ENCODE measurements at places on chromosomes 5 and 9.

GRCh38 chr9:87883990-87884389 is 1.3 kb downstream of the SPATA31E1 start:
- DNase-seq, result no peak

DNA sequence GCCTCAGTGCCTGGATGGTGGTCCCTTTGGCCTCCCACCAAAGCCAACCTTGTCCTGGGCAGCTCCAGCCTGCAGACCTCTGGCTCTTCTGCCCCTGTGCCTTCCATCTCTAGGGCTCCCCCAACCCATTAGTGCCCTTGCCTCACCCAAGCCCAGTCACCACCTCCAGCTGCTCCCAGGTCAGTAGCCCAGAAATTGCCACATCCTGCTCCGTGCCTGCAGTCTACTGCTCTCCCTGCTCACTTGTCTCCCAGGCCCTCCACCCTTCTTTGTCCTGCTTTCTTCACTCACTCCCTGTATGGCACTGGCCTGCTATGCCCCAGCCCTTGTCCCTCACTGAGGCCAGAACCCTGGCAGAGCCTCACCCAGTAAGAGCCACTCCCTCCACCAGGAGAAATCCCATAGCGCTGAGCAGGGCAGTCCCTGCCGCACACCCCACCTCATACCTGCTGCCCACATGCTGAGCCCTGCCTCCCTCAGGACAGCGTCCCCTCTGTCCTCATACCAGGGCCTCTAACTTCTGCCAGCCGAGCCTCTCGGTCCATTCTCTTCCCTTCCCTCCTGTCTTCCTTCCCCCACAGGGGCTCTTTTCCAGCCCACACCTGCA is 44.4 kb downstream of the JADE2 start:
- DNase-seq, result no peak

- no peak for DNase-seq
Measured at GRCh38 chr5:139273322-139273571, 20.3 kb upstream of the MATR3 start.

DNA sequence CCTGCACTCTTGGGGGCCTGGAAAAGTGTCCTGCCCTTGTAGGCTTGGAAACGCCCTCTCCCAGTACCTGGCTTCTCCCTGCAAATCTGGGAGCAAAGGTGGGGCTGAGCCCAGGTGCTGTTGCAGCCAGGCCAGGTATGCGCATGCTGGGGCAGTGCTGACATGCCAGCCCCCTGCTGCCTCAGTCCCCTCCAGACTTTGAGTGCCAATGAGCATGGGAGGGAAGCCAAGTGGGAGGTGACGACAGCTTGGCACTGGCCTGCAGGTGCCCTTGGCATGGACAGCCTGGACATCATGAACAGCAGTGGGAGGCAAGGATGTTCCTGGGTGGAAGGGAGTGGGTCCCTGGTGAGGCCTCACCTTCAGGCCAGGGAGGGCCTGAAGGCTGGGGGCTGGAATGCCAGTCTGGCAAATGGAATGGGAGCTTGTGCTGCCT is 1494.4 kb upstream of the NUDT12 start:
- no peak for DNase-seq

GRCh38 chr9:73031350-73031749 is 78.5 kb upstream of the ALDH1A1 start:
- DNase-seq, result no peak

DNA sequence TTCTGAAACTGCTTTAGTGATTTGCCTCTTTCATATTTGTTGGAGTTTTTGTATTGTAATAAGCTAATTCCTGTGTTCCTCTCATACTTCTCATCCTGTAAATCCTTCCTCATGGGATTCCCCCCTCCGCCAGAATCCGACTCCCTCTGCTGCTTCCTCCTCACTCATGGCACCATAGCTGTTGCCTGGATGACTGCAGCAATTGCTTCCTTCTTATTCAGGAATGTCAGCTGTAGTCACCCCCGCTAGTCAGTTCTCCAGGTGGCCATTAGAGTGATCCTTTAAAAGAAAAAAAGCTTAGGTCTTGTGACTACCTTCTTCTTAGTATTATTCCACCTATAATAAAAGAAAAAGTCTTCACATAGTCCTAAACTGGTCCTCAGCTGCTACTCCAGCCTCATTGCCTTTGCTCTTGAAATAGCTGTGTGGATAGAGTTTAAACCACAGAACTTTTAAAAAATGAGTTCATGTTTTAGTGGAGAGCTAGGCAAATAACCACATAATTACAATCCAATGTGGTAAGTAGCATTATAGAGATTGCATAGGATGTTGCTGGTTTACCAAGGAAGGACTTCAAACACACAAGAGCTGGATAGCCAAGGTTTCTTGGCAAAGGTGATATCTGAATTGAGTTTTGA is 227.3 kb downstream of the KDM4C start:
- no peak for DNase-seq

GRCh38 chr9:123450996-123451395 is 95.0 kb downstream of the CRB2 start:
- no peak for DNase-seq

- no peak for DNase-seq
Measured at GRCh38 chr9:134366223-134367031, 40.2 kb downstream of the RXRA start.

- no peak for DNase-seq
Measured at GRCh38 chr5:77168161-77168878, 42.2 kb upstream of the PDE8B start.

- no peak for DNase-seq
Measured at GRCh38 chr9:123080444-123080843, 47.0 kb downstream of the GPR21 start.

DNA sequence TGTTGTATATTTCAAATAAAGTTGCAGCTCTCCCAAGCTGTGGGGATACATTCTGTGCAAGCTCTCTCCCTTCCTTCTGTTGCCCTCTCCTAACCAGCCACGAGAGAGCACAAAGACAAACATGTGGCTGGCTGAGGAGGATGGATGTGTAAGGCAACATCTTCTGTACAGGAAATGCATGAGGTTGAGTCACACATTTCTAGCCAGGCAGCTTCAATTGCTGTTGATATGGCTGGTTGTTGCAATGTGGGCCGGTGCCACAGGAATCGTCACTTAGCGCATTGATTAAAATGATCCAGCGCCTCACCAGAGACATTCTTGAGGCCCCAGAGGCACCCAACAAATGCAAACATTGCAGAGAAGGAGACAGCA is 207.1 kb downstream of the ICE1 start:
- no peak for DNase-seq

DNA sequence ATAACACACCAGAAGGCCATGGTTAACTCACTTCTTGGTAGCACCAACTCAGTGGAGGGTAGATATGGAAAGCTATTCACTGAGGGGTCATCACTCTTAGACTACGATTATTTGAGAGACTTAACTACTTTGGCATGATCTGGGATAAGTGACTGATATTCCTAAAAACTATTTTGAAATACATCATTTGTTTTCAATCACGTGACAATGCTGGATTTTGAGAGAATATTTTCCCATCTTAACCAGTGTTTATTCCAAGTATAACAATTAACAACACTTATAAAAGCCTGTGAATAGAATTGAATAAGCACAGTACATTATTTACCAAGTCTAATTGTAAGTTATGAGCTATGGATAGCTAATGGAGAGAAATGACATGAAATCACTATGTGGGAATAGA is 22.4 kb upstream of the CYLC2 start:
- no peak for DNase-seq

DNA sequence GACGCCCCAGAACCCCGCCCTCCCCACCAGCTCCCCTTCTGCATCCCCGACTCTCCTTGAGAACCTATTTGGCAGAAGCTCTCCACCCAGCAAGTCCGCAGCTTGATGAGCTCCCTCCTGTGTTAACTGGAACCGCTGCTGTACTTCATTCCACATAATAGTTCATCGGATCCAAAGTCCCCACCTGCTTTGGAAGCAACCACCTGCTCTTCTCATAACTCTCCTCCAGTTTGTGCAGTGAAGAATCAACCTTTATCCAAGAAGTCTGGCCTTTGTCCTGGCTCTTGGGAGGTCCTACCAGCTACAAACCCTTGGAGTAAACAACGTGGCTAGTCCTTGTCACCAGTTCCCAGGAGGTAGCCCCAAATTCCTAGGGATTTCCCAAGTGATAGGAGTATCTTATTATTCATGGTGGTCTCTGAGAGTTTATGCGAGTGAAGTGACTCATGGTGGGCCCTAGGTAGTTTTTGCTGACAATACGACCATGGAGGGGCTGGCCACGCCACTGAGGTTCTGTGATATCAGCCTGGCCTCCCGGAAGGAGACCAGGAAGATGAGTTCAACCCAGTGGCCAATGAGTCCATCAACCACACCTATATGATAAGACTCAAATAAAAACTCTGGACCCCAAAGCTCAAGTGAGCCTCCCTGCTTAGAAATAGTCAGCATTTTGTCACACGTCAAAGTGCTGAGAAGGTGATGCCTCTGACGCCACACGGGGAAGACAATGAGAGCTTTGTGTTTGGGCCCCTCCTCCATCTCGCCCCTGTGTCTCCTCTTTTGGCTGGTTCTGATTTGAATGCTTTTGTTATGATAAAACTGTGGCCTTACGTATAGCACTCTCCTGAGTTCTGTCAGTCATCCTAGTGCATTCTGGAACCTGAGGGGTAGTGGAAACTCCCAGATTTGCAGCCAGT is 3.6 kb upstream of the IL4 start:
- no peak for DNase-seq

GRCh38 chr5:72380492-72381274 is 60.5 kb downstream of the PTCD2 start:
- no peak for DNase-seq

DNA sequence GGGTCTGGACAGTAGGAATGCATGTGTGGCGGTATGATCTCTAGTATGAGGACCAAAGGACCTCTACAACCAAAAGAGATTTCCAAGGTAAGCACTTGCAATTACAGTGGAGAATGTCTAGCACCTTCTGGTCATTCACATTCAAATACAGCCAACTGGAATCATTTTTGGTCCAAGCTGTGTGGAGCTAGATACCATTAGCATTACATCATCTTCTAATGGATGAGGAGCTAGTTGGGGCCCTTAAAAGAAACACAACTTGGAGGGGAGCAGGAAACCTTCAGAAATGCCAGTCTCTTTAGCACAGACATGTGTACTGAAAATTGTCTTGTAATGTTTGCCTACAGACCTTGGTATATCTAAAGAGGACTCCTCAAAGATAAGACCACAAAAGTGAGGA is 244.7 kb downstream of the BNC2 start:
- DNase-seq, result no peak

DNA sequence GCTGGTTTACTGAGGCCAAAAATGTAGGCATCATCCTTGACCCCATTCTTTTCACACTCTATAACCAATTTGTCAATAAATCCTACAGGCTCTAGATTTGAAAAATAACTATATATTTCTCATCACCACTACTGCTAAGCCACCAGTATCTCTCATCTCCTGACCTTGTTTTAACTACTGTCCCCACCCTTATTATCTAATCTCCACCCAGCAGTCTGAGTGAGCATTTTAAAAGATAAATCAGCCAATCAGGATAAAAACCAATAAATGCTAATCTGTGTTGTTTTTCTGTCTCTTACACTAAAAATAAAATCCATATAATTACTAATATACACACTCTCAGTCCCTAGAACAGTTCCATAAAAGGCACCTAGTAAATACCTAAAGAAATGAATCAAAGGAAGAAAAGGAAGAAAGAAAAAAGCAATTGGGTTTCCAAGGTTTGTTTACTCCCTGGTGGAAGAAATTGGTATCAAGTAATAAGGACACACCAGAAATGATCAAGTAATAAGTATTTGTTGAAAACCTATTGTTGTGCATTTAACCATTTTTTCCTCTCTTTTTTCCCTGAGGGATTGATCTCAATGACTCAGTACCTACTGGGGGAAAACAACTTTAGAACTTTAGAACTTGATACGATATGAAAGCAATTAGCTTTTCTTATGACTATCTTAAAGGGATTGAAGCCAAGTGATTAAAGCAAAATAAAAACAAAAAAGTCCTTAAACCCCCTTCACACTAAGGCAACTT is 19.3 kb downstream of the MRPS27 start:
- DNase-seq, result no peak

DNA sequence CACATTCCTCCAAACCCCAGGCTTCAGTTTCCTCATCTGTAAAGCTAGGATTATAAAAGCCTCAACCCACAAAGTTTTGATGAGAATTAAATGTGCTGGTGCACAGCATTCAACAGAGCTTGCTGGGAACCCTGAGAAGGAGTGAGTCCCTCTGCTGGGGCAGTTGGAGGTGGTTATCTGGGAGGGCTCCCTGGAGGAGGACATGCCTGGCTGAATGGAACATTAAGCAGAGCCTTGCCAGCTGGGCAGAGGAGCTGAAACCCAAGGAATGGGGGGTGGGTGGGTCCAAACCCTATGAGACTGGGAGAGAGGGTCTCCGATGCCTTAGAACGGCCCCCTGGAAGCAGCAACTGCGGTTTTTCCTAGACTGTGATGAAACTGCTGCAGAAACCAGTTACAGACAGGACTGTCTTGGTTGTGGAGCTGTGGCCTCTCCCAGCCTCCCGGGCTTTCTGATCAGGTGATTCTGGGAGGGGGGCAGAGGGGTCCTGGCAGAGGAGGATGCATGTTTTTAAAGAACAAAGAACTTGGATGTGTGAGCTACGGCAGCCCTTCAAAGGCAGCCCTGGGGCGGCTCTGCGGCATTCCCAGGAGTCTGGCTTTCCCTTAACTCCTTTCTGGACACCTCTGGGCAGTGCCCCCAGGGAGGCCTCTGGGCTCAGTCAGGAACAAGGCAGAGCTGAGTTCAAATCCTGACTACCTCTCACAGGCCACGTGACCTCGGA is 20.8 kb downstream of the FIBCD1 start:
- DNase-seq, result no peak

- DNase-seq, result no peak
Measured at GRCh38 chr5:58795327-58795726, 212.5 kb downstream of the RAB3C start.

DNA sequence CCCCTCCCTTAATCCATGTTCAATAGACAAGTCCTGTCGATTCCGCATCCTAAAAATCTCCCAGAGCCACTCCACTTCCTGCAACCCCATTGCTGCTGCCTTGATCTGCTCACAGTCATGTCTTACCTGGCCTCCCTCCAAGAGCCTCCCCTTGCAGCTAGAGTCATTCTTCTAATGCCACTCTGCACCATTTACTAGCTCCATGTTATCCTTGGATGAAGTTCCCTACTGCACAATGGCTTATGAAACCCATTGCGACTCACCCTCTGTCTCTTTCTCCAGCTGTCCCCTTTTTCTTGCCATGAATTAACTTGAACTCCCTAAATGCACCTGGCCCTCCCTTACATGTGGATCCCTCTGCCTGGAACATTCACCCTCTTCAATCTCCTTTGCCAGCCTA is 39.5 kb downstream of the MEGF10 start:
- no peak for DNase-seq

DNA sequence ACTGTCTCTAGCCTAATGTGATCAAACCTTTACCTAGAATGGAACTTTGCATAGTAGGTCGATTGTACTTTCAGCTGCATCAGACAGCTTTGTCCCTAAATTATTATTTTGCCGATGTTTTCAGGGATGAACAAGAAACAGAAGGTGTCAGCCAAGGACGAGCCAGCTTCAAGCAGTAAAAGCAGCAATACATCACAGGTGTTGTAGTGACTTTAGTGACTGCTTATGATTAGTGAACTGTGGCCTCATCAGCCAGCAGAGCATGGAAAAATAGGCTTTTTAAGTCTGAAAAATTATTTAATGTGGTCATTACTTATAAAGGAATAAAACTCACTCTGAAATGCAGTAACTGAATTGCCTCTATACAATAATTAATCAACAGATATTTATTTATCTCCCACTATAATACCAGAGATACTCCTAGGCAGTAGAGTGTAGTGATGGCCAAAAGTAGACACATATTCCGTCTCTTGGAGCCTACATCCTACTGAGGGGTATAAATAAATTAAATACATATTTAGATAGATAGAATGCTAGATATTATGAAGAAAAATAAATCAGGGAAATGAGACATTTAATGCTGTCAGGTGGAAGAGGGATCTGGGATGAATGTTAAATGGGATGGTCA is 166.3 kb downstream of the PARP8 start:
- no peak for DNase-seq

GRCh38 chr5:131548176-131548575 is 86.9 kb downstream of the RAPGEF6 start:
- no peak for DNase-seq

All from SW 1271 (cell line).